ENCODE measurements at places on chromosomes 1 and 21. TPM values are rescaled to one million over a fixed set of nuclear protein-coding genes. Genes with fewer than 3 reads are reported as not detected.

The CNIH3 gene
- total RNA-seq = 1.4 TPM

The BTG3 gene
- 96.2 TPM for total RNA-seq

DNA sequence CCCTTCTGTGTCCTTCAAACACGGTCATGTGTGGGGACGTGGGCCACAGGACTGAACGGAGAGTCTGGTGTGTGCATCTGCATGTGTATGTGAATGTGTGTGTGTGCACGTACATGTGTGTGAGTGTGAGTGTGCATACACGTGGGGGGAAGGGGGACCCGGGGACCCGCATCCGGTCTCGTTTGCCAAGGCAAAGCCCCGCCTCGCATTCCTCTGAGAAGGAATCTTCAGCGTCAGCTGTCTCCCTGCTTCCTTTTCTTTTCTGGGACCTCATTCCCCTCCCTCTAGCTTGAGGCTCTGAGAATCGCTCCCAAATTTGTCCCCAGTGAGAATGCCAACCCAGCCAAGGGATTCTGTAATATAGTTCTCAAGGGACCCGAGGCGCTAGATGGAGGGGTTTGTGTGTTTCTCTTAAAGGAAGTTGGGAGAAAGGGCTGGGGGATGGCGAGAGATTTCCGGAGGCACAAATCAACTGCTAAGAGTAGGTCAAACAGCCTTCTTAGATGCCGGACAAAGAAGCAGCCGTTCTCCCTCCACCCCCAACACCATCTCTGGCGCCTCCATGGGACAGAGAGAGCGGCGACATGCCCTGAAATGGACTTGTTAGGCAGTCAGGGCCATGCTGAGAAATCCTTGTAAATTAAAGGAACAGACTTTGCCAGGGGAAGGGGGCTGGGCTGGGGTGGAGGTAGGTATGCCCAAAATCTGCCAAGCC, 6.6 kb downstream of the IFFO2 start:
- peak overlapping the region; percentile 89 for H3K4me3 ChIP-seq
- H3K27ac ChIP-seq = peak overlapping the region; percentile 99
- peaks cover 22% of the 10 kb centered on the region for H3K36me3 ChIP-seq
- no peak for DNase-seq
- H3K4me1 ChIP-seq = peaks cover 95% of the 10 kb centered on the region

- H3K36me3 ChIP-seq = no peaks in the 10 kb centered on the region
- H3K27me3 ChIP-seq = no peaks in the 10 kb centered on the region
- no peak overlapping the region for H3K4me3 ChIP-seq
Observed at GRCh38 chr1:217495249-217495648, 135.6 kb downstream of the GPATCH2 start.

The PGLYRP4 gene
- not detected for total RNA-seq

- no peak overlapping the region for H3K27ac ChIP-seq
- H3K4me3 ChIP-seq = no peak overlapping the region
- H3K4me1 ChIP-seq = peaks cover 43% of the 10 kb centered on the region
- DNase-seq = no peak
- H3K27me3 ChIP-seq = no peaks in the 10 kb centered on the region
- H3K36me3 ChIP-seq = peaks cover 41% of the 10 kb centered on the region
Observed at GRCh38 chr1:101004670-101005069, 20.9 kb downstream of the DPH5 start.

The FAM167B gene
- total RNA-seq = 0.57 TPM

The FCRL6 gene
- total RNA-seq = not detected

DNA sequence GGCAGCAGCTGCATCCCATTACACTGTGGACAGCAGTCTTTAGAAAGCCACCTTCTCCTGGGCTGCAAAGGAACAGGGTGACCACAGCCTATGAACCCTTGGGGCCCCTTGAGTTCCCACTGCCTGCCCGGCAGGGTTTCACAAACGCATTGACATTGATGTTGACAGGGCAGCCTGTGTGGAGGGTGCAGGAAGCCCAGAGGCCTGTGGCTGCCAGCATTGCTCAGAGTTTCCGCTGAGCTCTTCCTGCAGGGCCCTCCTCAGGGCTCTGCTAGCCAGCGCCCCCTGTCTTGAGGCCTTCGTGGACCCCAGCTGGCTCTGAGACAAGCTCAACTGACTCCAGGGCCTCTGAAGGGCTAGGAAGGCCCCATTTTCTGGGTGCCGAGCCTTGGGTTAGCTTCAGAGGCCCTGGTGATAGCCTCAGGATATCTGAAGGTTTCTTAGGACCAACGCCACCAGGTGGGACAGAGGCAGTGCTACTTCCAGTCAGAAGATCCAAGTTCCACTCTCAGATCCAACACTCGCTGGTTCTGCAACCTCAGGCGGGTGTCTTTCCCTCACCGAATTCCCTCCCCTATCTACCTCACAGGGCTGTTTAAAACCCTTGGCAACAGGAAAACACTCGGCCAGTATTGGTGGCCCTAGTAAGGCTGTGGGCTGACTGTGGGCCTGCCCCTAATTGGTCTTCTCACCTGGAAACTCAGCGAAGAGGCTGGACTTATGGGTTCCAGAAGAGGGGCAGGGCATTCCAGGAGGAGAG, 27.2 kb upstream of the EPS8L3 start:
- peaks cover 1% of the 10 kb centered on the region for H3K36me3 ChIP-seq
- H3K27ac ChIP-seq = peak overlapping the region; percentile 77
- H3K4me3 ChIP-seq = peak overlapping the region; percentile 61
- DNase-seq = peak; percentile 73
- H3K27me3 ChIP-seq = no peaks in the 10 kb centered on the region

The LIX1L gene
- 32.2 TPM for total RNA-seq

Measured in activated T-helper 1 cell treated with anti-CD3 and anti-CD28 coated beads, Interleukin-12 subunit alpha, Interleukin-12 subunit beta, Interleukin-2, Interleukin-4 antibody, amounts not matched to agents 30 ng/mL and 10 ng/mL and 1 ng/mL, durations not matched to agents 14 hours and 24 hours and 36 hours (primary cell).